CD4-positive, alpha-beta T cell treated with Interleukin-2 at 100 ng/mL for 4 hours (primary cell): ENCODE measurements at places on chromosomes 11 and 22.

DNA sequence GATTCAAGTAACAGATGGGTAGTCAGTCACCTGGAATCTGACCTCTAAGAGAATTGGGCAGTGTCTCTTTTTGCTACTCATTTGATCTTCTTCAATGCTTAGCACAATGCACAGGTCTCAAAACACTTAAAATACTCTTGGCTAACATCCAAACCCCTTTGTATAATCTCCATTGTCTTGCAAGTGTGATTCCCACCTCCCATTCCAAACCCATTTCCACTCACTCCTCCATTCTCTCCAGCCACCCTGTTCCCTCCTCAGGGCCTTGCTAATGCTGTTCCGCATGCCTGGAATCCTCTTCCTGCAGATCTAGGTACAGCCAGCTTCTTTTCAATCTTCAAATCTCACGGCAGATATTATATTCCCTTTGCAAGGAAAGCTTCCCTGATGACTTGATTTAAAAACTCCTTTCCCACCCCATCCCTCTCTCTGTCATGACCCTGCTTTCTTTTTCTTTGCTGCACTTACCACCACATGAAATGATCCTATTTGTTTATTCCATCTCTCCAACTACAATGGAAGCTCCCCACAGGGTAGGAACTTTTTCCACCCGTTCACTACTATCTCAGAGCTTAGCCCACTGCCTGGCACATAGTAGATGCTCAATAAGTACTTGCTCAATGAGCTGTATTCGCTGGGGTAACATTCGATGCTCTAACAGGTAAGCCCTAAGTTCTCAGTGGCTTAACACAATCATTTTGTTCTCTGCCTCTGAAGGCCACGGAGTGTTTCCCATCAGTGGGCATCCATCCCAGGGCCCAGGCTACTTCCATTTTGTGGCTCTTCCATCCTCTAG lies 121.7 kb downstream of the MN1 start:
- DNase-seq = no peak

- DNase-seq = no peak
These were observed 80.0 kb downstream of the C11orf91 start for GRCh38 chr11:33620423-33621171.

- peak; percentile 81 for DNase-seq
These were observed 21.9 kb upstream of the SCN2B start for GRCh38 chr11:118198370-118198769.

GRCh38 chr11:9332655-9333054 lies 18.3 kb upstream of the TMEM41B start:
- no peak for DNase-seq

- DNase-seq = no peak
These were observed 41.6 kb downstream of the ACER3 start for GRCh38 chr11:76902121-76903014.

DNA sequence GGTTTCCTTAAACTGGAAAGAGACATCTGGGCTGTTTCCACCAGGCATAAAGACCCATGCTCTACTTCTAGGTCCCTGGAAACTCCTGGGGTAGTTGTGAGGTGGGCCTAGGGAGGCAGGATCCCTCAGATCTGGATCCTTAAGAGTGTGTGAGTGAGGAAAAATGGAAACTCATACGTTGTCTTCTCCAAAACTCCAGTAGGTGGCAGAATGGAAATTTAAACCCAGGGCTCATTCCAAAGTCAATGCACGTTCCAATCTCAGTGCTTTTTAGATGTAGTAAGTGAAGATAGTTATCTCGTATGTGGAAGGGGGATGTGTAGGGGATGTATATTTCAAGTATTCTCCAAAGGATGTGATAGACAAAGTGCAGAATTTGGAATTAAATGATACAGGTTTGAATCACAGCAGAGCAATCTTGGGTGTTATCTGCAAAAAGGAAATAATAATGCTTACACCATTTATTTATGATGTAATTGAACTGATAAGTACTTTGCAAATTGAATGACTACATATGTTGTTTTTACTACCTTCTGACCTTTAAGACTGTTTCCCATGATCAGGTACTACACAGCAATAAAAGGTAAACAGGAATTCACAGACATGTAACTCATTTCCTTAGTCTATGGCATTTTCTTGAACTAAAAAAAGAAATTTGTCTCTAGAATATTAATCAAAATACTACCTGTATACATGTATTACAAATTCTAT lies 13.1 kb upstream of the MMP1 start:
- no peak for DNase-seq

GRCh38 chr22:46462726-46463371 lies 74.6 kb downstream of the CELSR1 start:
- DNase-seq = no peak

DNA sequence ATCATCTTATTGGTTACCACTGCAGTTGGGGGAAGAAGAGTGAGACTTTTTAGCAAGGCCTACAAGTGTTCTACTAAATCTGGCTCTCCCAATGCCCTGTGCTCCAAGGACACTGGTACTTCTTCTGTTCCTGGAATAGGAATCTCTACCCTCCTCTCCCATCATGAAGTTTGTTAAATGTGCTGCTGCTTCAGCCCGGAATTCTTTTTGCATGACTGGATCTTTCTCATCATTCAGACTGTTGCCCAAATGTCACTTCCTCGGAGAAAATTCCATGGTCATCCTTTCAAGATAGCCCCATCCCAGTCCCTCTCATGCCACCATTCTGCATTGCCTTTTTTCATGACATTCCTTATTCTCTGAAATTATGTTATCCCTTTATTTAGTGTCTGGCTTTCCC lies 400.8 kb downstream of the SOX6 start:
- no peak for DNase-seq

DNA sequence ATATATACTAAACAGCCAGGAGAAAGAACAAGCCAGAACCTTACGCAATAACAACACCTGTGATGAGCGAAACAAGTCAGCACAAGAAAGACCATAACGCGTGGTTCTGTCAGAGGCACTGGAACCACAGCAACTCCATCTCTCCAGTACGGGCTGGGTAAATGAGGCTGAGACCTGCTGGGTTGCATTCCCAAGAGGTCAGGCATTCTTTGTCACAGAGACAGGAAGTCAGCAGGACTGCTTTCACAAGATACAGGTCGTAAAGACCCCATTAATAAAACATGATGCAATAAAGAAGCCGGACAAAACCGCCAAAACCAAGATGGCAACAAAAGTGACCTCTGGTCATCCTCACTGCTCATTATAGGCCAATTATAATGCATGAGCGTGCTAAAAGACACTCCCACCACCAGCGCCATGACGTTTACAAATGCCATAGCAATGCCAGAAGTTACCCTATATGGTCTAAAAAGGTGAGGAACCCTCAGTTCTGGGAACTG lies 21.7 kb downstream of the TPST2 start:
- no peak for DNase-seq

GRCh38 chr11:19311308-19312030 lies 70.7 kb upstream of the E2F8 start:
- peak; percentile 40 for DNase-seq

DNA sequence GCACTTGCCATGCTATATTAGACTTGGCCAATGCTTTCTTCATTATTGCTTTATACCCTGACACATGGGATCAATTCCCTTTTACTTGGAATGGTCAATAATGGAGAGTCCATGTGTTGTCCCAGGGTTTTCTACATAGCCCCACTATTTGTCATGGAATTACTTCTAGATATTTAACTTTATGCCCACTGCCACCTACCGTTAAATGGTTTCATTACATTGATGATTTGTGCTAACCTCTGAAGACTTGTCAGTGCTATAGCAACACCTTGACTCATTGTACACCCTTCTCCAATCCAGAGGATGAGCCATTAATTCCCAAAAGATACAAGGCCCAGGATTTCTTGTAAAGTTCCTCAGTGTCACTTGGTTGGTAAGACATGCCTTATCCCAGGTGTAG lies 31.4 kb upstream of the SLC22A25 start:
- no peak for DNase-seq

DNA sequence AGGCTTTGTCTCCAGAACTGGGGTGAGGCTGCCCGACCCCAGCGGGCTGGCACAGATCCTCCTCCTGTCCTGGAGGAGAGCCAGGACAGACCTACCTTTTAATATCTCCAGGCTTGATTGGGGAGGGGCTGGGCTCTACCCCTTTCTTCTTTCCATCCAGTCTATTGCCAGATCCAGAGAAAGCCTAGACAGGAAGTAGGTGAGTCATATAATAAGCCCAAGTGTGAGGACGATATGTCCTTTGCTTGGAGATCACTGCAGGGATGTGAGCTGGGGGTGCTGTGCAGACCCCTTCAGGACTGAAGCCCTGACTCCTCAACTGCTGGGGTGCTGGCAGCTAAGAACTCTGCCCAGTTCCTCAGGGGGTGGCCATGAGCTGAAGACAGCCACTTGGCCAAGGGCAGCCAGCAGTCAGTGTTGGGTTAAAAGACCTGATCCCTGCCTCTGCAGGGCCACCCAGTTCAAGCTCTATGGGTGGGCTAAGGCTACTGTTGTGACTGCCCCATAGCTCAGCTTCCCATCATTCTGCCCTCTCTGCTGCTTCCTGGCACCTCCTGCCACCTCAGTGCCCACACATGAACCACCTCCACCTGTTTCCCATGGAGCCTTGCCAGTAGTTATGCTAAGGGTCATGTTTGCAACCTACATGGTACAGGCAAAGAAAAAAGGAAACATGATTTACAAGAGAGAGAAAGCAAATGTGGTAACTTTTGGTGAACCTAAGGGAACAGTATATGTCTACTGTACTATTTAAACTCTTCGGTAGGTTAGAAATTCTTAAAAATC lies 8.3 kb upstream of the C22orf39 start:
- DNase-seq = no peak

- DNase-seq = no peak
These were observed at the start of gene MMP13 for GRCh38 chr11:102955624-102956023. MMP13 (minus strand) TSS chr11:102955732; CDS start chr11:102955705, 27 bp downstream.

GRCh38 chr22:34986523-34986922 lies 79.4 kb upstream of the ISX start:
- DNase-seq = no peak

DNA sequence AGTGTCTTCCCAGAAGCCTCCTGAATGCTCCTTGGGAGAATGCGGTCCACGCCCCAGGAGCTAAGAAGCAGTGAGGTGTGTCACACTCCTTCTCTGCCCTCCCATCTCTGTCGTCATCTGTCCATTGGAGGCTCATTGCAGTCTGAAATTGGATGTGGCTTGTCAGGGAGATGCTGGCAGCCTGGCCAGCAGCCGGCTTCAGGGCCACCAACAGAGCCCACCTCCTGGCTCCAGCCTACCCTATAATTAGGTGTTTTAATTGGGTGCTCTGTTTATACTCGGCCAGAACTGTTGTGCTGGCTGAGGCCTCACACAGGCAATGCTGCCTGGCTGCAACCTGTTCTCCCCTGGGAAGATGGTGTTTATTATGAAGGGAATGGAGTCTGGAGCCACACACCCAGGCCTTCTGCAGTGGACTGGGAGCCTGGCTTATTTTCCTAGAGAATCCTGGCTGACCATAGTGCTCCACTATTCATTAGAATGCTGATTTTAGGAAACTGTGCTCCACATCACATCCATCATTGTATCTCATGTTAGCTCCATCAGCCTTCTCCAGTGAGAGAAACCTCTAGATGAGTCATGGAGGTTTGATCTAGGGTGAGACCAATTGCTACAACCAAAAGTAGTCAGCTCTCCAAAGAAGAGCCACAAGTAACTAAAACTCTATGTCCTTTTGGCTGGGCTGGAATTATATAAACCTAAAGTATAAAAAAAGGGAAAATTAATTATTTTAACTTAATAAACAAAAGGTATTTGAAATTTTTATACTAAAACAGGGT lies 86.8 kb upstream of the CRTAM start:
- peak; percentile 18 for DNase-seq

GRCh38 chr11:9078113-9079086 lies 13.0 kb downstream of the SCUBE2 start:
- DNase-seq = no peak

DNA sequence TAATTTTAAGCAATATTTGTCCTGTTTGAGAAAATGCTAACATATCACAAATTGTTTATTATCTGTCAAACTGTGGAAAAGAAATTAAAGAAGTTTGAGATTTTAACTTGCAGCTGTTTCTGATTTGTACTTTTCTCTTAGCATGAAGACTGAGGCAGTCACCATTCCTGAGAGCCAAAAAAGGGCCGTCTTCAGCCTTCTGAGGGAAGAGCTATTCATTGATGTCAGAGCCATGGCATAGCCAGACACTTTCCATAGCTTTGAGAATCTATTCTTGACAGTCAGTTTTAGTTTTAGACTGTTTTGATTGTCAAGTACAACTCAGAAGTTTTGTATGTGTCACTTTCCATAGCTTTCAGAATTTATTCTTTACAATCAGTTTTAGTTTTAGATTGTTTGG lies 32.1 kb downstream of the YAP1 start:
- DNase-seq = no peak

GRCh38 chr11:62137276-62137861 lies 13.6 kb downstream of the INCENP start:
- no peak for DNase-seq

DNA sequence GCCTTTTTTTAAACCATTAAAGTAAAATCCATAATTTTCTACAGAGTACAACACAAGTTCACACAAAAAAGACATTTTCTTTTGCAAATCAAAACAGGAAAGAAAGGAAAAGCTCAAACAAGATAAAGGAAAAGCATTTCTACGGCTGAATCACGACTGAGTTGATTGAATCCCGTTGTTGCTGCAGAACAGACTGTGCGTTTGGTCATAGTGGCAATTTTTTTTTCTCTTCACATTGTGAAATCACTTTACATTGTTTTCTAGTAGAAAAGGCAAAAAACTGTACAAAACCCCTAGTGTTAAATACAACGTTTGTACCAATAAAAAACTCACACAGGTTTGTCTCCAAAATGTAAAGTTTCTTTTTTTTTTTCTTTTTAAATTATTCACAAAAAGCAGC lies 17.3 kb upstream of the RAPSN start:
- no peak for DNase-seq

DNA sequence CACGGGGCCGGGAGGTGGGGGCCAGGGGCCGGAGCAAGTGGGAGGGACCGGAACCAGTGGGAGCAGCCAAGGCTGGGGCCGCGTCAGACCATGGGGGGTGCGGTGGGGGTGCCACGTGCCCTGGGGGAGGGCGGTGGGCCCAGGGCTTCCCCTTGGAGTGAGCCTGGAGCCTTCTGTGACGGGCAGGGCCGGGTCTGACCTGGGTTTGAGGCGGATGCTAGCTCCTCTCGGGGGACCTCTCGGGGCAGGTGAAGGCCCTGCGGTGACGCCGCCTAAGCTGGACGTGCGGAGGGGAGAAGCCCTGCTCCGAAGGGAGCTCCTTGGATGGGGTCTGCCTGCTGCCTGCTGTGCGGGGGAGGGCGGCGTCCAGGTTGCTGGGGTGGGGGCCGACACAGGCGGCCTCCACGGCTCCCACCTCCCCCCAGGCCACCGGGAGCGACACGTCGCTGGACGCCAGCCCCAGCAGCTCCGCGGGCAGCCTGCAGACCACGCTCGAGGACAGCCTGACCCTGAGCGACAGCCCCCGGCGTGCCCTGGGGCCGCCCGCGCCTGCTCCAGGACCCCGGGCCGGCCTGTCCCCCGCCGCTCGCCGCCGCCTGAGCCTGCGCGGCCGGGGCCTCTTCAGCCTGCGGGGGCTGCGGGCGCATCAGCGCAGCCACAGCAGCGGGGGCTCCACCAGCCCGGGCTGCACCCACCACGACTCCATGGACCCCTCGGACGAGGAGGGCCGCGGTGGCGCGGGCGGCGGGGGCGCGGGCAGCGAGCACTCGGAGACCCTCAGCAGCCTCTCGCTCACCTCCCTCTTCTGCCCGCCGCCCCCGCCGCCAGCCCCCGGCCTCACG lies 115.0 kb downstream of the CACNA1I start:
- no peak for DNase-seq

- DNase-seq = peak; percentile 72
These were observed 22.2 kb downstream of the CASP5 start for GRCh38 chr11:105000797-105001196.

GRCh38 chr11:35717043-35717442 lies 54.5 kb downstream of the TRIM44 start:
- DNase-seq = no peak
